ENCODE measurements at places on chromosomes 12 and 14.

GRCh38 chr12:95499772-95500171 is 25.8 kb downstream of the METAP2 start:
- no peak for DNase-seq

- DNase-seq: no peak
These were observed 2.7 kb upstream of the RPS6KA5 start for GRCh38 chr14:91063119-91063518.

DNA sequence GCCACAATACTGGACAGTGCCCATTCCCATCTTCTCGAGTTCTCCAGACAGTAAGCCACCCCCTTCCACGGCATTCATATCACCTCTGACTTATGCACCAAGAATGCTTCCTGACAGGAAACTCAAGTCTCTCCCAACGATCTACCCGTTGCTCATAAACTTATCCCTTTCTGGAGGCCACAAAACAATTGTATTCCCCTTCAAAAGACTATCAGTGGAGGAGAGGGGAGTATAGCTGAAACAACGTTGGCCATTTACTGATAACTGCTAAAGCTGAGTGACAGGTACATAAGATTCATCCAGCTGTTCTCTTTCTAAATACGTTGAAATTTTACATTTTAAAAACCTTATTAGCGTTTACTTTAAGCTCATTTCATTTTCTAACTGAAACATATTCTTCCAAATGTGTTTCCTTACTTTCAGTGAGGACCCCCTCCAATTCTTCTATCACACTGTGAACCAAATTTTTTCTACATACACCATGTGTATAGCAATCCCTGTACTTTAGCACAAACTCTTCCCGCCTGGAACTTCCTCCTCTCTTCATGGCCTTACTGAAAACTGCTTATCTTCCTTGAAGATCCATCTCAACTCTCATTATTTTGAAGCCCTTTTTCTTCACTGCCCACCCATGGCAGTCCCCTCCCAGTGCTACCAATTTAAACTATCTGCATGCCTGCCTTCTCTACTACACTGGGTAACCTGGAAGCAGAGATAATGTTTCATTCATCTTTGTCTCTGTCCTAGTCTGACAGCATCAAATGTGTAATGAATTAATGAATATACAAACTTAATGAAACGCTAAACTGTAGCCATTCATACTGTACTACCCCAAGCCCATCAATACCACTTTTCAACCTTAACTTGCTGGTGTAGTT is 28.8 kb downstream of the ATXN2 start:
- DNase-seq: no peak

DNA sequence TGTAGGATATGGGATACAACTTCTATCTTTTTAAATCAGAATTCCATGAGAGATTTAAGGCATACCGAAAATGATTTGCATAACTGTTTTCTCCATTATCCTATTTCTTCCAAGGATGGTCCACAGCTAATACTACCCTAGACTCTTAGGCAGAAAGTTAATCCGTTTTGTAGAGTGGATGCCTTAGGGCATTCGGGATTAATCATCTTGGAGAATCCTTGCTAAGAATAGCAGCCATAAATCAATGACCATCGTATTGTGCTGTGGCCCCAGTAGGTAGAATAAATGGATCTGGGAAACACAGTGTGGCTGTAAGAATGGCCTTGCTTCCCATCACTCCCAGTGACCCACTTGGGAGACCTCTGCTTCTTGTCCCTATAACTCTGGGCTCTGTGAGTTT is 99.6 kb downstream of the SSPN start:
- no peak for DNase-seq

DNA sequence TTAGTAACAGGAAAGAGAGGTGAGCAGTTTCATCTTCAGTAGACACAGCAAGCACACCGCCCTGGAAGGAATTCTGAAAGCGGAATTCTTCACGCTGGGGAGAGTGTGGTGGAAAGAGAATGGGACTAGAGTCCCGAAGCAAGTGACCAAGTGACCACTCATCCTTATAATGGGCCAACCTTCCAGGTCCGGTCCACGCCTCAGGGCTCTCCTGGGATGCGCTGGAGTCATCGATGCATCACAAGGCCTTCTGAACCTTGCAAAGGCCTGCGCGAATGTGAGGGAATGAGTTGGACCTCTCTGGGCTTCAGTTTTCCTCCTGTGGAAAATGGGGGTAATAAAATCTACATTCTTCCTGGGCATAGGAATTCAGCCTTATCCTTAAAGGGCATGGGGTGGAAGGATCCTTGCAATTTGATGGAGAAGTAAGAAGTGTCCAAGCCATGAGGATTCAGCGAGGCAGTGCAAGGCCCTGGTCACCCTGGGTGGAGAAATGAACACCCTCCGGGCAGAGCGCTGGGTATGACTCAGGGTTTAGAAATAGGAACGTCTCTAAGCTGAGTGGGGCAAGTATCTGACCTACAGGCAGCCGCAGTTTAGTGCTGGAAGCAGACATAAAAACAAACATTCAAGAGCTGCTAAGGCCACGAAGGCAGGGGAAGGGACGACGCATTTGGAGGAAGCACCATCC is 97.7 kb downstream of the SETD3 start:
- DNase-seq: no peak

GRCh38 chr12:87385322-87385721 is 643.9 kb downstream of the C12orf50 start:
- DNase-seq: no peak

DNA sequence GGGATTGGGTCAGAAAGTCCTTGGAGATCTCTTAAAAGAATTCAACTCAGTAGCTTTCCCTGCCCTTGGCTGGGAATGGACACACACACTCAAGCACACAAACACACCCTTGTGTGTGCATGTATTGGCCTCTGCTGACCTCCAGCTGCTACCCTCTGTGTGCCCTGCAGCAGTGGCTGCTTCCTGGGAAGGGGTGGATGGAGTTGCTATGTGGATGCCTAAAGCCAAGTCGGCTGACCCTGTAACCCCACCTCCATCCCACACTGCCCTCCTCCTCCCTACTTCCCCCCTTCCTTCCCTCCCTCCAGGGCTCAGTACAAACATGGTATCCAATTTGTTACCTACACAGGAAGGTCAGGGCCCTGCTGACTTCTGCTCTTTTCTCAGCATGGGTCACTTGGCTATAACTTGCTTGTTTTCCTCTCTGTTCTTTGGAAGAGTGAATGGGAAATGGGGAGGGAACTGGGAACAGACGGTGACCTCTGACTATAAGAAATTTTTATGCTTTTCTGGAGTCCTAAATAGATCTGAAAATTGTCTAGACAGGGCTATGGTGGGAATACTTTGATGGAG is 351.6 kb upstream of the TBX3 start:
- DNase-seq: no peak

All from NCI-H2171 (cell line).